ENCODE measurements at places on chromosomes 2 and 18.

DNA sequence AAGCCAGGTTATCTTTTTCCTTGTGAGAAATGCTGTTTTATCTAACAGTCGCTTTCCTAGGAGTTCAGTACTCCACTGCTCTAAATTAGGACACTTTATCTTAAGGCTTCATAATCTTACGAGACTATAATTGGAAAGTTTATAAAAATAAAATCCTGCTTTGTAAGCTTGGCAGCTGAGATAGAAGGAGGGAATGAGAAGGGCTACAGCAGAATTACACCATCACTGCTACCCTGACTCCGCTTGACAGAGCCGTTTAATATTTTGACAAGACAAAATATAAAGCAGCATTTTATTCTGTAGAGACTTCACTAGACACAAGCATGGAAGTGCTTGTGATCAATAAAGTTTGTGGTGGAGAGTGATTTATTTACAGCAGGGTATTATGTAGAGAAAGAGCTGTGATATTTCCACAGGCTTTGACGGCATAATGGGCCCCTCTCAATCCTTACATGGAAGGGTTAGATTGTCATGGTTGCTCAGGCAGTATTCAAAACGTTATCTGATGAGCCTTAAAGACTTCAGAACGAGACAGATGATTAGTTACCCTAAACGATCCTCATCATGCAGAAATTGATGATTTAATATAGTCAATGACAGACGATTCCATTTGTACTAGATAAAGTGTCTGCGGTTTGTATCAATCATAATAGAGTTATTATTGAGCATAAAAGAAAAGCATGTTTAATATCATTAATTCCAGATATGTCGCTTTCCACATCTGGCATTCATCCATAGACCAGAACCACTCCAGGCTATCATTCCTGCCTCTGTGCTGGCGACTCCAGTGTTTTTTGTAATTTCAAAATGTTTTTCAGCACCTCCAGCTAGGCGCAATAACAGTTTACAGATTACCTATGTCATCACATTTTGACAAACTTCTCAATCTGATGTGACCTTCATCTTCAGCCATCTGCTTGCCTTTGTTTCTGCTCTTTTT is 242.2 kb downstream of the FIGN start:
- no peak for DNase-seq

GRCh38 chr2:10137053-10137843 is 14.7 kb downstream of the RRM2 start:
- peak; percentile 19 for DNase-seq

- DNase-seq, result peak; percentile 64
Observed at GRCh38 chr2:25168256-25169072, at the start of gene POMC. Gene POMC, minus strand, starts transcription at chr2:25168580. Its CDS starts 3,808 bp downstream, at chr2:25164772.

GRCh38 chr18:48409591-48410094 is 460 bp upstream of the ZBTB7C start:
- peak; percentile 89 for DNase-seq

DNA sequence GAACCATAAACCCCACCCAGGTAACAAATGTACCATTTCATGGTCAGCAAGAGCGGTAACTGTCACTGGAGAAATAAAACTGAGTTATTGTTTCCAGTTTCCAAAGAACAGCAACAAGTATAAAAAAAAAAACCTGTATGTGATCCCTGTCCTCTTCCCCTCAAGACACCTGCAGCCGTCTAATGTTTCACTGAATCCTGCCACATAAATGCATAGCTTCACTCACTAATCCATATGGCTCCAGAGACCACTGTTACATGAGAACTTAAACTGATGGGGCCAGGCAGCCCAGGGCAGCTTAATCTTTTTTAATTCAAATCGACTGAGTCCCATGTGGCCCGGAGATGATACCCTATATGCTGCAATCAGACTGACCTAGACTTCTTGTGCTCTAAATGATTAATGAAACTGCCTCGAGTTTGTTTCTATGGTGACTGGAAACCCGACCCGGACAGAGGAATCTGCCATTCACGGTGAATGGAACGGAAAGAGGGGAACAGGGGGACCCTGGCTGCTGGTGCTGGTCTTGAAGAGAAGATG is 60.9 kb upstream of the SIX2 start:
- DNase-seq, result no peak

DNA sequence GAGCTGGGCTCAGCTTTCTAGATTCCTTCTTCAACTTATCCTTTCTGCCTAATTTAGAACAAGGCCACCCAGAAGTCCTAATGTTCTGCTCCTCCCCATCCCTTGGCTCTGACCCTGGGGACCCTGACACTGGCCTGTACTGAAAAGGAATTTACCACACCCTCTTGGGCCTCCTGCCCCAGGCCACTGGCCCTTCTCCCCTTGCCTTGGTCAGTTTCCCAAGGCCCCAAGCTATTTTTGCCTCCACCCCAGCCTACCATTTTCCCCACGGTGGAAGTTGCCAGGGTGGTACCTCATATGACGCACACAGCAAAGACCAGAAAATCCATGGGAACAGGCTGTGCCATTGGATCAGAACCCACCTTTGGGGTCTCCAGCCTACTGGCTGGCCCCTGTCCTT is 72.1 kb downstream of the ZBTB7C start:
- DNase-seq, result no peak

DNA sequence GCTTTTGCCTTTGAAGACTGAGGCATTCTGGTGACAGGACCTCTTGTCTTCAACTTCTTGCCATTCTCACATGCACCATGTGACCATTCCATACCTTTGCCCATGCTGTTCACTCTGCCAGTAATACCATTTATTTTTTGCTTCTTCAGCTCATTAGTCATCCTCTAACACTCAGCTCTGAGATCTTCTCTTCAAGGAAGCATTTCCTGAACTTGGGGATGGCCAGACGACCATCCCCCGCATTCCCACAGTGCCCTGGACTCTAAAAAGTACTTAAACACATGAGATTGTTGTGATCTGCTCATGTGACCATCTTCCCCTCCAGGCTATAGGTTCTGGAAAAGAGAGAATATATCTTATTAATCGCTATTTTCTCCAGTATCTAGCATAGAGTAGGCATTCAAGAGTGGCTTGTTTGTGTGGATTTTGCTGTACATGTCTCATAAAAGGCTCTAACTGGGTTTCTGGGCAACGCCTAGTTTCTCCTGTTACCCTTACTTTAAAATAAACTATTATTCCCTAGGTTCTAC is 33.9 kb downstream of the PAX3 start:
- DNase-seq, result no peak

DNA sequence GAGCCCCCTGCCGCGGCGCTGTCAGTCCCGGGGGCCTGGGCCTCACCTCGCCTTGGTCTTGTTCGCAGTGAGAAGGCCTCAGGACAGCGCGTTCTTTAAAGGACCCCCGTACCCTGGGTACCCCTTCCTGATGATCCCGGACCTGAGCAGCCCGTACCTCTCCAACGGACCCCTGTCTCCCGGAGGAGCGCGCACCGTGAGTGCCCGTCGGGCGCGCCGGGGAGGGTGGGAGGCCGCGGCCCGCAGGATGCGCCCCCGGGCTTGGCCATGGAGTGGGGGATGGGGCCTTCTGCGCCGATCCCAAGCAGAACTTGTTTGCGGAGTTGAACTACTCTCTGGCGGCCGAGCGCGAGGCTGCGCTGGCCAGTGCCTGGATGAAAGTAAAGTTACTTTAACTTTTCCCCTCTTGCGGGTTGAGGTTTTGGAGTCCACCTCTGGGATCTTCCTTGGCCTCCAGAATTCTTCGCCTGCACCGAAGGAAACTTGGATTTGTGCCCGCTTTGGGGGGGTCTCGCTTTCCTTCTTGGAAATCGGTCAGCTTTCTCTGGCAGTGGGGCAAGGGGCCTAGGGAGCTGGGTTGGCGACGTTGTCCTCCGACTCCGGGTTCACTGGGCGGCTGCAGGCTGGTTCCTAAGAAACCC is 1.2 kb downstream of the TCF7L1 start:
- peak; percentile 27 for DNase-seq

GRCh38 chr2:203685789-203686420 is 20.5 kb upstream of the CD28 start:
- DNase-seq, result no peak

- DNase-seq, result no peak
Observed at GRCh38 chr2:38605298-38605830, 2.6 kb upstream of the HNRNPLL start.

GRCh38 chr2:49053156-49053555 is 101.2 kb downstream of the FSHR start:
- no peak for DNase-seq

DNA sequence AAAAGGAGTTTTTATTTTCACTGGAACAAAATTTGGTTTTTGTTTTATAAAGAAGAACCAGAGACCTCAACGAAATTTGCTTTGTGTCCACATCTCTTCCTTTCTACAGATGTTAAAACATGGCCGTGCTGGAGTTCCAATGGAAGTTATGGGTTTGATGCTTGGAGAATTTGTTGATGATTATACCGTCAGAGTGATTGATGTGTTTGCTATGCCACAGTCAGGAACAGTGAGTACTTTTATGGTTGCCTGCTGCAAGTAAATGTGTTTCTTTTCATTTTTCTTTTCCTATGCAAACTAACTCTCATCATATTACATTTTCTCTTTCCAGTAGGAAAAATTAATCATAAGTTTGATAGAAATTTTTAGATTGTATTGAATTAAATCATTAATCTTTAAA is 48.4 kb upstream of the TBR1 start:
- DNase-seq, result no peak

- no peak for DNase-seq
Observed at GRCh38 chr2:194718881-194719280, 938.1 kb upstream of the SLC39A10 start.

DNA sequence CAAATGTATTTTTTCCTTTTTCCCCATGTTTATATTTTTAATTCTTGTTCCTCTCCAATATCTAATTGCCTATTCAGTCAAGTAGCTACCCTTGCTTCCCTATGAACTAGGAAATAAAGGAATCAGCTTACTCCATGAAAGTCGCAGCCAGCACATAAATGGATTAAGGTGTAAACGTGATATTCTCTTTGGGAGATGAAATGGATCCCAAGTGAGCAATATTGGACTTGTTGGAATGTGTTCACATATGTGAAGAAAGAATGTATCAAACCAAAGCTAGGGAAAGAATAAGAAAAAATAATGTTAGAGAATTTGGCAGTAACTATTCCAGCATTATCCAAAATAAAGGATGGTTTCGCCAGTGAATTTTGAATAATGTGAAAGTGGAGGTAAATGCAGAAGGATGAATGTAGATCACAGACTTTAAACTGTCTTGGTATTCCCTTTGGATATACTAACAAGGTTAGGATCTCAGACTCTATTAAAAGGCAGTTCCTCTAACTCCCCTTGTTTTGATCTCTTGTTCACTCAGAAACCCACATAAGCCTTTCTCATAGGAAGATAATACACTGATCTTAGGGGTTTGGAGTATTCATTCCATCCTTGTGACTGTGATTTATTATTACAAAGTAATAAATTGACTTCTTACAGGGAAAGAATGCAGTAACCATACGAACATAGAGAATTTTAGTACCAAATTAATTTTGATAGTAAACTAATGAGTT is 208.1 kb downstream of the BABAM2 start:
- no peak for DNase-seq

DNA sequence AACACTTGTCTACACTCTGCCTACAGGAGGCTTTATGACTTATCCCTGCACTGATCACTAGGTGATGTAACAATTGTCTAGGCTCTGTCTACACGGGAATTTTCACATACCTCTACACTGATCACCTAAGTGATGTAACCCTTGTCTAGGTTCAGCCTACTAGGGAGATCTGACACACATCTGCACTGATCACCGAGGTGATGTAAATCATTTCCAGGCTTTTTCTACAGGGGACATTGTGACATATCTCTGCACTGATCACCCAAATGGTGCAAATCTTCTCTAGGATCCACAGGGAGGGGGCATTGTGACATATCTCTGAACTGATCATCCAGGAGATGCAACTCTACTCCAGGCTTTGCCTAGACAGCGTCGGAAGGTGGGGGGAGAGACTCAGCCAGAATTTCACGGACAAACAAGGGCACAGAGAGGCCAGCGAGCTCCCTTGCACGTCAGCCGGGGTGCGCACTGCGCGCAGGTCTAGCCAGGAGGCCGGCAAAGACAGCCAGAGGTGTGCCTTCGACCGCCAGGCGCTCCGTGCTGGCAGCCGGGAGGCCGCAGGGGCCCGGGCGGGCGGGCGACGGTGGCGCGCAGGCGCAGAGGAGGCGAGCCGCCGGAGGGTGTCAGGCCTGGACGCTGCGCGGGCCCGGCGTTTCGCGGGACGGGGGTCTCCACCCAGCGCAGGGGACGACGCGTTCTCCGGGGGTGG is 46.9 kb upstream of the USP14 start:
- DNase-seq, result no peak

DNA sequence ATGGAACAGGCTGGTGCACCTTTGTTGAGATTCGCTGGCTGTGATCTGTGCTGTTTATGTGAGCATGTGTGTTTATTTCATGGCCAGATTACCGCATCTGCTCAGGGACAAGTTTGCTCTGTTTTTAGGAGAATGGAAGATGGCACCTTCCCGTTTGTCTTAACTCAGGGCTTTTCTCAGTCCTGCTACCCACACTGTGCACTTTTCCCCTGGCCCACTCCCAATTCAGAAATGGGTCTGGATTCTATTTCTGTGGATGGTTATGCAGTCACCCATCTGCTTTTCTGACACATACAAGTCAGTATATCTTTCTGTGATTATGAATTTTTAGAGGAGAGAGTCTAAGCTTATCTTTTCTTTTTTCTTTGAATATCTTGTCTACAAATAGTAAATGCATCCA is 15.4 kb downstream of the MGAT5 start:
- no peak for DNase-seq

GRCh38 chr2:22729466-22729865 is 655.5 kb upstream of the KLHL29 start:
- DNase-seq, result no peak

GRCh38 chr2:207184348-207184747 is 18.6 kb upstream of the KLF7 start:
- DNase-seq, result no peak

DNA sequence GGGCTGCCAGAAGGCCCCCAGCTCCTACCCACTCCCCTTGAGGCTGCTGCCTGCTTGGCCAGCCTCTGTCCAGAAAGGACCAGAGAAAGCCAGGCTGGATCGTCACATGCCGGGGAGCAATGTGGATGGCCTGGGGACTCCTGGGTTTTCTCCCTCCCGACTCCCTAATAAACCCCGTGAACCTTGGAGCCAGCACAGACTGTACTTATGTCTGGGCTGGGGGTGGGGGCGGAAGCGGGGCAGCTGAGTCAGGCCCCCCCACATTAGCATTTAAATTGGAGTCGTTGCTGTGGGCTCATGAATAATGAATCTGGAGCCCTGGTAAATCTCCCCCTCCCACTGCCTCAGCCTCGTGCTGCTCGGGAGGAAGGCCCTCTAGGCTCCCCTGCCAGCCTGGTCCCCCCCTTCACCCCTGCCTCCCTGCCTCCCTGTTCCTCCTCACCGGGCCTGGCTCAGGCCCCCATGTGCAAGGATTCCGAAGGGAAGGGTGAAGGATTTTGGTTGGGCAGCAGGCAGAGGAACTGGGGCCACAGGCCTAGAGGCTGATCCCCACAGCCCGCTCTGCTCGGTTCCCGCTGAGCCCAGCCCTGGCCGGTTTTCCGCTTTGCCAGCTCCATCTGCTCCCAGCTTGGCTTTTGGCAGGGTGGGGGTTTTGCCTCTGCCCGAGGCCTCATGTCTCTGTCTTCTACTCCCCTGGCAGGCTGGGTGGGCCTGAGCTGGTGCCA is 7.3 kb upstream of the ASIC4 start:
- DNase-seq, result no peak

- no peak for DNase-seq
Observed at GRCh38 chr18:75170916-75171315, 38.0 kb downstream of the PTGR3 start.

Measured in DMS53 (cell line).